ENCODE measurements at places on chromosomes 5 and 9.

DNA sequence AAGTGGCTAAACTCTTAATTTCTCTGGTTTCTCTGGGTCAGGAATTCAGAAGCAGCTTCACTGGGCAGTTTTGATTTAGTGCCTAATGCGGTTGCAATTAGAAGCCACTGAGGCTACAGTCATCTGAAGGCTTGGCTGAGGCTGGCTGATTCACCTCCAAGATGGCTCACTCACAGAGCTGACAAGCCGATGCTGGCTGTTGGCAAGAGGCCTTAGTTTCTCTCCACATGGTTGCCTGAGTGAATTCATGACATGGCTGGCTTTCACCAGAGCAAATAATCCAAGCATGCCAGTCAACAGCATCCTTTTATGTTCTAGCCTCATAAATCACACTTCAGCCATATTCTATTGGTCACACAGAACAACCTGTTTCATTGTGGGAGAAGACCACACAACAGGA is 2.8 kb upstream of the CDK7 start:
- DNase-seq = no peak

- DNase-seq = no peak
Measured at GRCh38 chr9:127223810-127224177, 40.8 kb upstream of the GARNL3 start.

DNA sequence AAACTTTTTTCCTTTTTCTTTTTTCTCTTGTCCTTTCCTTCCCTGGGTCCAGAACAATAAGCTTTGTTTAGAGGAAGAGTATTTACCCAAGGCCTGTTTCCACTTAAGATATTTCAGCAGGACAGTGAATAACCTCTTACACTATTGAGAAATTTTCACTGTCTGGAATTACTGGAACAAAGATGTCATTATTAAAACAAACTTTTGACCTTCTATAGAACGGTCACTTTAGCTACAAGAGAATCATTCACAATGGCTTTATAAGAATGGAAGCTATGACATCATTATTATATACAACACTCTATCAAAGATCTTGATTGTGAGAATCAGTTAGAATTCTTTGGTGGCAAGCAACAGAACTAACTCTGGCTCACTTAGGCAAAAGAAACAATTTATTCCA is 22.0 kb upstream of the ARHGAP26 start:
- DNase-seq = no peak

GRCh38 chr5:73902327-73903051 is 276.5 kb downstream of the ARHGEF28 start:
- DNase-seq = peak; percentile 14

DNA sequence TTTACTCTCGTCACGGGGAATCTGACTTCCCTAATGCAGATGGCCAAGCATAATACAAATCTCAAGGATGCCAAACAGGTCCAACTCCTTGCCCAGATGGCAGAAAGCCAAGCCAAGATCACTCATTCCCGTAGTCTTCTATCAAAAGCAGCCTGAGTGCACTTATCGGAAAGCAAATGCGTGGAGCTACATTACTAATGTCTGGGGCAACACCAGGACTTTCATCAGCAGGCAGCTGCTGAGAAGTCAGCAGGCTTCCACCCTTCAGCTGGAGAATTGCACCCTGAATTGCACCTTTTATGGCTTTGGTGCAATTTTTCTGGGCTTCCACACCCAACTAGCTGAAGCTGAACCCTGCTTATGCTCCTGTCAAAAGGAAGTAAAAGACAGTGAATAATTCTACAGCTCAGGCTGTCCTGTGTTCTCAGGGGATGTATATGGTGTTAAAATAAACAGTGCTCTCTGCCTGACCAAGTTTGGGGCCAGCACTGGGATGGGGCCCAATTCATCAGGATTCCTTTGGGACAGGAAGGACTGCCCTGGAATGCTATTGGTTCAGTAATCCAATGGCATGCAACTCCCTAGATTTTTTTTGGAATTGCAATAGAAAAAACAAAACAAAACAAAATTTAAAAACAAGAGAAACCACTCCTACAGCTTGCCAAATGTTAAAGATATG is 92.6 kb downstream of the DPYSL3 start:
- no peak for DNase-seq

GRCh38 chr5:107809201-107810034 is 138.7 kb upstream of the EFNA5 start:
- no peak for DNase-seq

DNA sequence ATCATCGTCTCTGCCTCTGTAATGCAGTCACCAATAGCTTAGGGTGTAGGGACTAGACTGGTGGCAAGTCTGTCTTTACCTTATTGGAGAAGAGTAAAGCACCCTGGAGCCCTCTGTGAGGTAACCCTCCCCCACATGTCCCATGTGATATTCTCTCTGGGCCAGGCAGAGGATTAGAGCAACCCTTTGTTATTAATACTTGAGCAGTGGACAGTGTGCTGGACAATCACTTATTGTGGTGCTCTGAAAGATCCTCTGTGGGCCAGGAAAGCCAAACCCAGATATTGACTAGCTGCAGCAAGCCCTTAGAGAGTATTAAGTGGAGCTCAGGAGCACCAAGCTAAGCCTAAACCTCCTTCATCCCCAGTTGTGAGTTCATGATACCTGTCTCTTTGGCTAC is 139.7 kb upstream of the RUSC2 start:
- no peak for DNase-seq

- no peak for DNase-seq
Measured at GRCh38 chr9:8857926-8858595, 1058.5 kb upstream of the DMAC1 start.

DNA sequence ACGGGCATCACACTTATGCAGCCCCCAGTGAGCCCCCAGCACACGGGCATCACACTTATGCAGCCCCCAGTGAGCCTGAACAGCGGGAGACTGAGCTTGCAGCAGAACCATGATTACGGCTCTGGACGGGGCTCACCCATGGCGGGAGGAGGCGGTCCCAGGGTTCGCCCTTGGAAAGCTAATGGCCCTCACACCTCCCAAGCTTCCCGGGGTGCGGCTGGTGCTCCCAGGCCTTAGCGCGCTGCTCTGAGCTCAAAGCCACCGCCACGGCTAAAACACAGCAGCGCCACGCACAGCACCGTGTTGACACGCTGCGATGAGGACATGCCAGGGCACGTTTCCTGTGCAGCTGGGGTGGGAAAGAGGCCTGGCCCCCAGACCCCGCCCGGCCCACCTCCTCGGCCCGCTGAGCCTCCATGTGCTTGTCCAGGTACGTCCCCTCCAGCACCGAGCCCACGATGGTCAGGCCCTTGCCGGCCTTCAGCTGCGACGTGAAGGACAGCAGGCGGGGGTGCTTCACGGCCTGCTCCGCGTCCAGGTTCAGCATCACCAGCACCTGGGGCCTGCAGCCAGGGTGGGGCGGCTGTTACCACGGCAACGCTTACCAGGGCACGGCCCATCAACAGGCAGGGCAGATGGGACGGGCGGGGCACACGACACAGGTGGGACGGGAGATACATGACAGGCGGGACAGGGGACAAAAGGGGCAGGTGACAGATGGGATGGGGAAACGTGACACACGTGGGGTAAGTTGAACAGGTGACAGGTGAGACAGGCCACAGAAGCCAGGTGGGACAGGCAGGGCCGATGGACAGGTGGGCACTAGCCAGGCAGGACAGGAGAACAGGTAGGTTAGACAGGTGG is 38.4 kb downstream of the SLC12A7 start:
- no peak for DNase-seq

GRCh38 chr5:107794741-107795140 is 124.0 kb upstream of the EFNA5 start:
- no peak for DNase-seq

DNA sequence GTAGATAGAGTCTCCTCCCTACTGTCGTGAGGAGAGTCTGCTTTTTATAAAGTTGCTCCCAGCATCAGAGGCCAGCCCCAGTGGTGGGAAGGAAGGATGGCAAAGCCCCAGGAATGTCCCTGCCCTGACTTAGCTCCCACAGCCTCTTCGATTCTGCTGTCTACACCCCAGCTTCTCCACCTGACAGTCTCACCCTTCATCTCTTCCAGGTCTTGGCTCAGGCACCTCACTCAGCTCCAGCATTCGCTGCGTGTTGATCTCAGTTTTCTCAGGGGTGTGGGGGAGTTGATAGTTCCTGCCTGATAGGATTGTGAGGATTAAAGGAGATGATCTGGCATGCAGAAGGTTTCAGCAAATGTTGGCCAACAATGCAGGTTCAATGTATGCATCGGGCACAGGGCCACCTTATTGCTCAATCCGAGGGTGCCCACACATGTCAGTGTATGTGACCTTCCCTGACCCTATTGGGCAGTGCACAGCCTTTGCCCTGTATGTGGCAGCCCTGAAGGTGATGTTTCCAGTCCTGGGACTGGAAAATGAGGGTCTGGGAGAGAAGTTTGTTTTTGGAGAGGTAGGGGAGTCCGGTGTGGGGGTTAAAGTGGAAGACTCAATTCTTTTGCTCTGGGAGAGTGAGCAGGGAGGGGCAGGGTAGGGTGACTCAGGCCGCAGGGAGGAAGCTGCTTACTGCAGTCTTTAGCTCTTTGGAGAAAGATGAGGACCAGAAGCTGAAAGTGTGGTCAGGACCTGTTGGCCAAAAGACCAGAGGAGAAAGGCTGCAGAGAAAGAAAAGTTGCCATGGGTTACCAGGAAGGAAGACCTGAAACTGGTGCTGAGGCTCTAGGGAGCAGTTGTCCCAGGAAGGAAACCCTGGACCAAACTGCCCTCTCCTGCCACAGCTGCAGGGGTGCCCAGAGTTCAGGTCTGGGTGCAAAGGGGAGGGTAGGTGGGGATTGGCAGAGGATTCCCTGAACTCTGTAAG is 153.2 kb downstream of the MACROH2A1 start:
- no peak for DNase-seq

DNA sequence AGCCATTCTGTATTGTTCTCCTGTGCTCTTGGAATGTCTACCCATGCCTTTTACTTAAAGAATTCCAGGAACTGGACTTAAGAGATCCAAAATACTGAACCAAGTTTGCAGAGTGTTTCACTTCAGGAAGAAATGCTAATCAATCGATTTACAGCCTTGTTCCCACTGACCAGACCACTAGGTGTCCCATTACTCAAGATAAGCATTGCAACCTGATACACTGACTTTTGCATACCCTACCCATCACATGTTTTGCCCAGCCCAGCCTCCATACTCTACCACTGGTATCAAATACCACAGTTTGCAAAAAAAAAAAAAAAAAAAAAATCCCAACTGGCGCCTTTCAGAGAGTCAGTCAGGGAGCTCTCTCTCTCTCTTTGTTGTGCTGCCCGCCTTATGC is 550.8 kb downstream of the CDH9 start:
- no peak for DNase-seq

DNA sequence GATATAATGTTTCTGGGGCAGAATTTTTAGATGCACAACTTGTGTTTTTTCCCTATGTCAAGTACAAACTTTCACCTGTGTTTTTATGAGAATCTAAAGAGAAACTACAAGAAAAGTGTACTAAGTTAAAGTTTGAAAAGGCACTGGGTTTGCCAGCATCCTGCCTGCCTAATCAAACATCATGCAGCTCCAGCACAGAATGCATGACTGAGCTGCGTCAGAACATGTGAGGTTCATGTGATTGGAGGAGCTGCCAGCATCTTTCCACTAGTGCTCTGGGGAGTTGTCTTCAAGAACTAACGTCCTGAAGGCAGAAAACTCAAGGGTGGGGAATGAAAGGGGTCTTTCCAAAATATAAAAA is 46.1 kb upstream of the RIC1 start:
- DNase-seq = peak; percentile 35

DNA sequence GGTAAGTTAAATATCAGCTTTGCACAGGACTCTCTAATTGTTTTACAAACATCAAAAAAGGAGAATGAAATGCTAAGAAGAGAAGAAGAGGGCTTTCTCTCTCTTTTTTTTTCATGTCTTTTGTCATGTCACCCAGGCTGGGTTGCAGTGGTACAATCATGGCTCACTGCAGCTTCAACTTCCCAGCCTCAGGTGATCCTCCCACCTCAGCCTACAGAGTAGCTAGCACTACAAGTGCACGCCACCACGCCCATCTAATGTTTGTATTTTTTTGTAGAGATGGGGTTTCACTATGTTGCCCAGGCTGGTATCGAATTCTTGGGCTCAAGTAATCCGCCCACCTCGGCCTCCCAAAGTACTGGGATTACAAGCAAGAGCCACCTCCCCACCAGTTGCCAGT is 18.6 kb downstream of the SERINC5 start:
- DNase-seq = no peak

DNA sequence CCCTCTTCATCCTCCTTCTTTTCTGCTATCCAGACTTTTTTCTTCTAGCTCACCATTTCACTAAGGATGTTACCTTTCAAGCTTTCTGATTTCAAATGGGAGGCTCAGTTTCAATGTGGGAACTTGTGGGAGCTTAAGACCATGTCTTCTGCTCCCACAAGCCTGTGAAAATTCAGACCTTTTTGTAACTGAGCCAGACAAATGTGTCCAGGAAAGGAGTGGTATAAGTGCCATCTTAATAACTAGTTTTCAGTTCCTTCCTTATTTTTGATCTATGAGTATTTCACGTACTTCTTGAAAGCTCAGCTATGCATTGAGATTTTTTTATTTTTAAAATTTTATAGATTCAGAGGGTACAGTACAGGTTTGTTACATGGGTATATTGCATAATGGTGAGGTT is 4.6 kb upstream of the ERCC6L2 start:
- no peak for DNase-seq

DNA sequence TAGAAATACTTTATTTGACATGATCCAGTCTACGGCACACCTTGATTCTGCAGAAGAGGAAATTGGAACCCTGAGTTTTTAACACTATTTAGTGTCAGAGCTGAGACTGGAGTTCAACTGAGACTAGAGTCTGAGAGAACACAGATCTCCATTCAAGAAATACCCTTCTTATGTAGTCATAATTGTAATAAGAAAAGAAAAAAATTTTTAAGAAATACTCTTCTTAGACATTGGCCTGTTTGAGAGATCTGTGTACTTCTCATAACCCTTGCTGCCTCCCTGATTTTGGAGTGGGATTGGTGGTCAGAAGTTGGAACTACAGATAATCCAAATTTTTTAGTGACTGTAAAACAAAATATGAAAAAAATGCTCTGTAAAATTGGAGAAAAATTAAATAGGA is 253.4 kb downstream of the ARRDC3 start:
- DNase-seq = no peak

GRCh38 chr5:125898851-125899405 is 524.3 kb upstream of the GRAMD2B start:
- no peak for DNase-seq

- no peak for DNase-seq
Measured at GRCh38 chr5:118906947-118907346, 81.4 kb downstream of the DTWD2 start.

DNA sequence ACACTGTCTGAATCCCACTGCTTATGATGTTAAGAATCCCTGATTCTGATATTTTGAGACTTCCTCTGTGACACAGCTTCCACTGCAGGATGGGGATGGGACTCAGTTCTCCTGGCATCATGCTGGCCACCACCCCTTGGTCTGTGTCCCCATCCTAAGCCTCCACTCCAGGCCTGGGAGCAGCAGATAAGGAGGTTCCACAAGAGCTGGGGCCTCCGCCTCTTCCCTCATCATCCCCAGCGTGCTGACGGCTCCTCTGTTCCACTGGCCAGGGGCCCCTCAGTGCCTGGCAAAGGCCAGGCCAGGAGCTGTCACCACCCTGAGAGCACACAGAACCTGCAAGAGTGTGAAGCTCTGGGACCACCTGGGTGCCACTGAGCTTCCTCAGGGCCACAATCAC is 40.6 kb downstream of the CAMK2A start:
- no peak for DNase-seq
